NCI-H446 (cell line): ENCODE measurements at places on chromosomes 2 and 18.

- peak; percentile 19 for DNase-seq
Measured at GRCh38 chr18:75727456-75727855, 300.0 kb upstream of the SMIM21 start.

- no peak for DNase-seq
Measured at GRCh38 chr2:212858496-212858895, 292.9 kb downstream of the IKZF2 start.

DNA sequence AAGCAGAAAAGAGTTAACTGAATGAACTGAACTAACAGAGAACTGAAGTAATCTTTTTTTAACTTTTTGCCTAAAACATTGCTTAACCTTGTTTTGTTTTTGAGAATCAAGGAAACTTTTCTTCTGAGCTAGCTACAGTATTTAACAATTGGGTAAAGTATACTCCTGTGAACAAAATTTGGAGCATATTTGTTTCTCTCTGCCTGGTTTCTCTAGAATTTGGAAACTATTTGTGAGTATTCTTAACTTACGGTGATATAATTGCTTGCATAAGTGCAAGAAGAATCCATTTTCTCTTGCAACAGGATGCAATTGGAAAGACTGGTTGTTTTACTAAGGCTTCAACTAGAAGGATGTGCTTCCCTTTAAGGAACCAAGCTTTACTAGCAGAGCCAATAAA lies 65.9 kb upstream of the FAM98A start:
- no peak for DNase-seq

- no peak for DNase-seq
Measured at GRCh38 chr18:32804134-32804888, 31.5 kb upstream of the KLHL14 start.

GRCh38 chr2:185952100-185952499 lies 213.5 kb downstream of the FSIP2 start:
- no peak for DNase-seq

DNA sequence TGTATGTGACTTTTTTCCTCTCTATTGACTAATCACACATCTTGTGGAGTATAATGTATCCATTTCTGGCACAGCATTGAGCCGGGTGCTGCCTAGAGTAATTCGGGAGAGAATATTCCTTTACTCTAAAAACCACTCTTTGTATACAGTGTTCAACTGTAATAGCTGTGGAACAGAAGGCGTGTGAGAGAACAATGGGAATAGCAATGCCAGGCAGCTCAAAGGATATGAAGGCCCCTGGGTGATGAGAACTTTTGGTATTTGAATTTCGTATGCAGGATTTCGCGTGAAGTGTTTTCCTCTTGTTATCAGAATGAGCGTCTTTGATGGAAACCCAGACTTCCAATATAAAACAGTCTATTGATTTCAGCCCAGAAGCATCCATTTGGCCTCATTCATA lies 84.6 kb upstream of the MAP3K20 start:
- no peak for DNase-seq

DNA sequence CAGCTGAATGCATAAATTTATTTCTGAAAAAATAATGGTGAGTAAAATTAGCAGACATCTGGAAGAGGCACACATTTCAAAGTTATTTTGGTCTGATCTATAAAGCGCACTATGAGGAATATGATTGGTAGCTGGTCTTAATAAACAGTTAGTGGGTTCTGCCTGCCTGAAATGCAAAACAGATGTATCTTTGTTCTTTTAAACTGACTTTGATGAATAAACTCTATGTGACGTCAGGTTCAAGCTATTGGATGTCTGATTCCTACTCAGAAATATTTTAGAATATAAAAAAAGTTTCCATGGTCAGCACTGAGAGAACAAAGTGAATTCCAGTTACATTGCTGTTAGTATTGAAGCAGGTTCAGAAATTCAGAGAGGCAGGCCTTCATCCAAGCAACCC lies 136.4 kb downstream of the TPGS2 start:
- DNase-seq, result no peak

- DNase-seq, result no peak
Measured at GRCh38 chr2:174704642-174705041, 59.6 kb downstream of the CHRNA1 start.

DNA sequence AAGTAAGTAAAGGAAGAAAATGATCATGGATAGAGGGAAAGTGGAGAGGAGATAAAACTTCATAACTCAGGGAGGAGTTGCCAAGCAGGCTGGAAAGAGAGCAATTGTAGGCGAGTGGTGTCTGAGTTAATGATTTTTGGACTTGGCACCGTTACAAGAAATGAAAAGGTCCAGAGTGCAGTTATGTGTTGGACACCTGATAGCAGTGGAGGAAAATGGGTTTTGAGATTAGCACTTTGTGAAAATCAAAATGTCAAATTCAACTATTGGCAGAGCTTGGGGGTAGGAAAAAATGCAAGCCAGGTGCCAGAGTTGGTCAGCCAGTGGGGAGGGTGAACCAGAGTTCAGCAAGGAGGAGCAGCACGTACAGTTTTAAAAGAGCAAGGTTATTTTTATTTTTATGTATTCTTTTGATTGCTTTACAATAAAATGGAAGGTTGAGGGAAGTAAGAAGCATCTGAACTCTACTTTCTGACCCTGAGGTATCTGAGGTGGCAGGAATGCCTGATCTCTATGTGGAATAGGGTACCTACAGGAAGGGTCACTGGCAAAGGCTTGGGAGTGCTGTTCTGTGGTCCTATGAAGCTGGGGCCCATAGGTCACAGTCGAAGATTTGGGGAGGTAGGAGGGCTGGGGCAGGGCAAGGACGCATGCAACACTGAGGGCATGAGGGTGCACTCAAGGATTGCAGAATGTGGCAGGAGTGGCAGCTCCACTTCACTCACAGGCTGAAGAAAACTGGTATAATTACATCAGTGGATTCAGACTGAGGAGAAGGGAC lies 127.5 kb downstream of the CD8B2 start:
- no peak for DNase-seq

GRCh38 chr2:208135794-208136715 lies 6.4 kb upstream of the CRYGC start:
- DNase-seq, result no peak

DNA sequence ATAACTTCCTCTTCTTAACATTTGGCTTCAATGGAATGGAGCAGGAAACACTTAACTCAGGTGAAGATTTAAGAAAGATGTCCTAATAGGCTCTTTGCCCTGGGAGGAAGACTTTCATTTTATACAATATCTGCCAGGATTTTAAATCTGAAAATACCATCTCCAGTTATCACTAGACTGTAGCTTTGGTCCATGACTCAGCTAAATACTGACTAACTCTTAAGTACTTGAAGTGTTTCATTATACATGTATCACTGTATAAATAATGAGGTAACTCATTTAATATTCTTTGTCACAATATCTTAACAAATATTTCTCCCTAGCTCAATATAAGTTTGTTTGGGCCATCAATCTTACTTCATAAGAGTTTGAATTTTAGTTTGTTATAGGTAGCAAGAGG lies 34.7 kb downstream of the RBKS start:
- no peak for DNase-seq

DNA sequence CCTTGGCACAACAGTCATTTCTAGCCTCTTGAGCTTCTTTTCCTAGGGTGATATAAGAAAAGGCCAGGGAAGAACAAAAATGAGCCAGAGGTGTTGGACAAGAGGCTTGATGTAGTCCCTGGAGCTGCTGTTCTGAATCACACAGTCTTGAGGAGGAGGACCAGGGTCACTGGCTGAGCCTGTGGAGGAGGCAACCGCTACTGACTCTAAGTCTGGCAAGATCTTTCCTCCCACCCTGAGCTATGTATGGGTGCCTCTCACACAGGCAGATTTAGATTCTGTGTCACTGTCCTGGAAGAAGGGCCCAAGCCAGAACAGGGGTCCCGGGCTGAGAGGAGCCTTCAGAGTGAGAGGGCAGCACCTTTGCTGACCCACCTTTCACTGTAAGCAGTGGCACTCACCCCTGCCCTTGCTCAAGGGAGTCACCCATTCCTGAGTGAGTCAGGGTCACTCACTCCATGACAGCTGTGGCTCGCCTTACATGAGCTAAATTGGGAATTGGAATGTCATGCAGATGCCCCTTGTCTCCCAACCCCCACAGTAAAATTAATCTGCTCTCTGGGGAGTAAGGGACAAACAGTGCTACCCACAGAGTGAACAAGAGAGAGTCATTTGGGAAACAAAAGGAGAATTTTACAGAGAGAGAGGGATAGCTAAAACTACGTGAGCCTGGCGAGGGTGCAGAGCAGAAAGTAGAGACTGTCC lies at the start of gene TRIM54:
Gene TRIM54 (plus strand): TSS at position 575 of the 705 bp plus-strand sequence. CDS start 303 bp downstream, outside the sequence.
- no peak for DNase-seq

DNA sequence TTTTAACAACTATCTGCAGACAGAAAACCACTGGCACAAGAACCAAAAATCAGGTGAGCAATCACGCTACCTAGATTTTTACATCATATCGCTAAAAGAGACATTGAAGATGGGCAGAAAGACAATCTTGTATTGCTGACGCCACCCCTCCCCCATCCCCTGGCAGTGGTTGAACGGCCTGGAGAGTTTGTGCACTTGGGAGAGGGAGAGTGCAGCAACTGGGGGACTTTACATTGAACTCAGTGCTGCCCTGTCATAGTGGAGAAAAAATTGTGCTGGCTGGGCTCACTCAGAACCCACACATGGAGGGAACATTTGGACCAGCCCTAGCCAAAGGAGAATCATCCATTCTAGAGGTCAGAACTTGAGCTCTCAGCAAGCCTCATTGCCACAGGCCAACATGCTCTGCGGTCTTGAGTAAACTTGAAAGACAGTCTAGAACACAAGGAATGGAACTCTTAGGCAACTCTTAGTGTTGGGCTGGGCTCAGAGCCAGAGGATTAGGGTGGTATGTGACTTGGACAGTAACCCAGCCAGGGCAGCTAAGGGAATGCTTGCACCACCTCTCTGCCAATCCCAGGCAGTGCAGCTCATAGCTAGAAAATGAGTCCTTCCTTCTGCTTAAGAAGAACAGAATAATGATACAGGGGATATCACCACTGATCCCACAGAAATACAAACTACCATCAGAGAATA lies 220.0 kb upstream of the CYP26B1 start:
- DNase-seq, result peak; percentile 70

GRCh38 chr2:199130501-199130900 lies 327.2 kb downstream of the SATB2 start:
- no peak for DNase-seq

DNA sequence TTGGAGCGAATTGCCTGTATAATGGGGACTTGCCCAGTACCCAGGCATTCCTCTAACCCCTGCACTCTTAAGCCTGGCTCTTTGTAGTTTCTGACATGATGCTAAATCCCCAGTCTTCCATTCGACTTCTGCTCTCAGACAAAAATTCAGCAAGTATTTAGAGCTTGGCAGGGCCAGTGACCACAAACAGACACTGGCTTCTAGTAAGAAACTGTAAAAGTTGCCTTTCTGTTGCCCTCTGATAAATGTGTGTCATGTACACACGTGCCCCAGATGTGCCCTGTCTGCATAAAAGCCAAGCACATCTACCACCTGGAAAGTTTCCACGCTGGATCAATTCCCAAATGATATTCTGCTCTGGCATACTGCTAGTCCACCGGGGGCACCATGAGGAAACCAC lies 18.0 kb downstream of the PAX3 start:
- DNase-seq, result no peak

GRCh38 chr2:43391201-43391877 lies 164.9 kb upstream of the ZFP36L2 start:
- DNase-seq, result no peak

- no peak for DNase-seq
Measured at GRCh38 chr2:5695654-5696403, 3.6 kb downstream of the SOX11 start.

DNA sequence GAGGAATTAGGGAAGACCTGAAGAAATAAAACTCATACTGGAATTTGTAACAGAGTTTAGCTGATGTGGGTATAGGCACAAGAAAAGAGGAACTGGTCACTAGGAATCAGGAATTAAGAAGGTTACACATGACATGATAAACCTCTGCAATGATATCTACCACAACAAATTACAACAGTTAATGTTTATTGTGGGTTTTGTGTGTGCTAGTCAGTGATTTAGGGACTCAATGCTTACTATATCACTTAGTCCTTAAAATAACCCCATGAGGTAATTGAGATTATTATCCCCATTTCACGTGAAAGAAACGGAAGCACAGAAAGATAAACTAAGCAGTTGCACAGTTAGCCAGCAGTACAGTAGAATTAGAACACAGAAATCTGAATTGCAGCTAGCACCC lies 415.8 kb upstream of the ZEB2 start:
- no peak for DNase-seq

- no peak for DNase-seq
Measured at GRCh38 chr2:96537734-96538486, 1.4 kb downstream of the ARID5A start.

DNA sequence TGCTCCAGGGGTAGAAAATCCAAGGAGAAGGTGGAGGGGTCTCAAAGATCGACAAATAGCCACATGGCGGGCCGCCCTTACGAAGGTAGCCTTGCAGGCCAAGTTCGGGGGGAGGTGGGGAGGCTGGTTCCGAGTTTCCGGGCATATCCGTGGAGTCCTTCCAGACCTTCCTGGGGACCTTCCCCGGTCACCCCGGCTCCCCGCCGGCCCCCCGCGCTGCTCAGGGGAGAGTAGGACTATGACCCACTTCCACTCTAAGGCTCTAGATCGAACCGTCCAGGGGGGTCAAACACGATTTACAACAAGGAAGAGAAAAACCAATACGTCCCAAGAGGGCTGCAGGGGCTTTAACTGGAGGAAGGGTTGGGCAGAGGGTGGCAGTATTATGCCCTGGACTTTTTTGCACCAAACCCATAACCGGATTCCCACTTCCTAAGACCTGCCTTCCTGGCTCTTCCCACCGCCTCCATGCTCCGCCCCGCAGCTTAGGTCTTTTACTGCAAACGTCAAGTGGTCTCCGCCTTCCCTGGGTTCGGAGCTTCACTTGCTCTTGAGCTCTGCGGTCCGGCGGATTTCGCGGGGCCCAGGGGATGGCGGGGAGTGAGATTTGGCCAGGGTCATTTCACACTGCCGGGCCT lies 779 bp upstream of the LYPD6 start:
- no peak for DNase-seq

DNA sequence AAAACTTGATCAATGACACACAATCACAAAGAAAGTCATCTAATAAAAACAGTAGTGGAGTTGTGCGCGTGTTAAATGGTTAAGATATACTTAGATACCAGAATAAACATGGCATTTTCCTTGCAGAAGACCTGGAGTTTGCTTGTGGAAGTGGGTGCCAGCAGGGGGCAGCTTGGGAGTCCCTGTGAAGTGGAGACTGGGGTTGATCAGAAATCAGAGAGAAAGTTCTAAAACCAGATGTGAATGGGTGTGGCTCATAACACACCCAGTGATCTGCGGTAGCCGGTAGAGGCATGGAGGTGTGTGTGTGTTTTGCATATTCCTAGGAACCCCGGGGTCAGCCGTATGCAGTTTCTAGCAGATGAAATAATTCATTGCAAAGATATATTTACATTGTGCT lies 300.1 kb upstream of the TRIB2 start:
- DNase-seq, result no peak
